ENCODE measurements at places on chromosomes 5 and 9.

DNA sequence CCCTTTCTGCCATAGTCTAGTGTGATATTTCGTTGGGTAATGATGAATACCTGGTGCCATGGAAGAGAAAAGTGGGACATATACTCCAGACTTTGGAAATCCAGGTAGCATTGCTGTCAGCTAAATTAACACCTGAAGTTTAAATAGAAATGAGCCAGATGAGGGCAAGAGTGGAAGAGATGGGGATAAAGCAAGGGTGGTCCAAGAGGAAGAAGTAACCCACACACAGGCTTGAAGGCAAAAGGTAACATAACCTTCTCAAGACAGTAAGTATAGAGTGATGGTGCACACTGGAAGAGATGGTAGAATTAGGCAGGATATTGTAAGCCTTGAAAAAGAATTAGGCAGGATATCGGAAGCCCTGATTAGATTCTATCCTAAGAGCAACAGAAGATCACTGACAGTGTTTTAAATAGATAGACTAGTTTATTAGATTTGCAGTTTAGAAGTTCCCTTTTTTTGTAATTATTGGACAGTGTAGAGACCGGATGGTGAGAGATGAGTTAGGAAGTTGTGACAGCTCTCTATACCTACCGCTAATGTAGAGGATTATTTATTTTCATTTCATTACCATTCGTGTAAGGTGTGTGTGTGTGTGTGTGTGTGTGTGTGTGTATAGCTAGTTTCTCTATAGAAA, 16.8 kb downstream of the ANXA1 start:
- no peak overlapping the region for H3K4me3 ChIP-seq
- no peak overlapping the region for H3K27ac ChIP-seq
- no peak for DNase-seq
- no peaks in the 10 kb centered on the region for H3K36me3 ChIP-seq
- peaks cover 2% of the 10 kb centered on the region for H3K4me1 ChIP-seq

DNA sequence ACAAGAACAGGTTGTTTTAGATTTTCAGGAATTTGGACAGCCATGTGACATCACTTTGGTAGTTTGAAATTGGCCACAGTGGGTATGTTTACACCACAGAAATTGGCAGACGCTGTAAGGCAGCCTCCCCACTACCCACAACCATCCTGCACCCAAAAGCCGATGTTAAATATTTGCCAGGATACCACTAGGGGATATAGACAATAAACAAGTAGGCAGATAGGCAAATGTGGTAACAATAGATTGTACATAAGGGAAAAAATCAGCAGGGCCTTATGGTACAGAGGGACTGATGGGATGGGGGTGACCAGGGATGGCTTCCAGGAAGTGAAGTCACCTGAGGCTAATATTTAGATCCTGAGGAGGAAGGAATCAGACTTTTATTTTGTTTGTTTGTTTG, 31.1 kb upstream of the DUSP1 start:
- H3K36me3 ChIP-seq = no peaks in the 10 kb centered on the region
- H3K27ac ChIP-seq = no peak overlapping the region
- peaks cover 8% of the 10 kb centered on the region for H3K4me1 ChIP-seq
- no peaks in the 10 kb centered on the region for H3K27me3 ChIP-seq

DNA sequence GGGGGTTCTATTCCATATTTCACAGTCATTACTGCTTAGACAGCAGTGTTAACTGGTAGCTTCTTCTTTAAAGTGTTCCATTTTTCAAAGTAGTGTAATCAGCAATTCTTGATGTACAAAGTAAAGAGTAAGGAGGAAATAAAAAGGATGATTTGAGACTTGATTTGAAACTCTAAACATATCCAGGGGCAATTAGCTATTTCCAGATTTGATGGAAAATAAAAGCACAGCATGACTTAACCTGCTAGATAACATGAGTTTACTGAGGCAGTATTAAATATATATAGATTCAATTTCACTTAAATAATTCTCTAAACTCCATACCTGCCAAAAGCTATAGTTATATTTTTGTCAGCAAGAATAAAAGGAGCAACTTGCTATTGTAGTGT, 29.8 kb downstream of the NR2F1 start:
- peaks cover 7% of the 10 kb centered on the region for H3K4me1 ChIP-seq
- DNase-seq = no peak
- H3K36me3 ChIP-seq = no peaks in the 10 kb centered on the region
- no peak overlapping the region for H3K27ac ChIP-seq

DNA sequence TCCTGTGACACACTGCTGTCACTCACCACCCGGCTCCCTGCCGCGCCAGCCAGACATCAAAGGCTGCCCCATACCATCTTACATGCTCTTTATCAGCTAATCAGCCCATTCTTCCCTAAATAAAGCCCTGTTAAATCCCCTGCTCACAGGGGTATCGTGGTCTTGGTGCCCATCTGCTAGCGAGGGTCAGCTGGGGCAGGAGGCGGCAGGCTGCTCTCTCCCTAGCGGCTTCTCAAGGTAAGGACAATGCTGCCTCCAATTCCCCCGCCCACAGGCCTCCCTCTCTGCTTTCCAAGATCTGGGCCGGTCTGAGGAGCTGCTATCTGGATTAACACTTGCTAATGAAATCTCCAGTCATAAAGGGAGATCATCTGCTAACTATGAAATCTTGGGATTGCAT, 26.8 kb downstream of the BARHL1 start:
- H3K27ac ChIP-seq = no peak overlapping the region
- no peaks in the 10 kb centered on the region for H3K4me1 ChIP-seq
- no peak for DNase-seq
- H3K4me3 ChIP-seq = no peak overlapping the region
- peaks cover 50% of the 10 kb centered on the region for H3K36me3 ChIP-seq

- H3K36me3 ChIP-seq = no peaks in the 10 kb centered on the region
- H3K27ac ChIP-seq = no peak overlapping the region
- no peaks in the 10 kb centered on the region for H3K4me1 ChIP-seq
- no peak for DNase-seq
Measured at GRCh38 chr5:175603987-175604739, 53.7 kb upstream of the HRH2 start.
